ENCODE measurements at places on chromosomes 4 and X.

DNA sequence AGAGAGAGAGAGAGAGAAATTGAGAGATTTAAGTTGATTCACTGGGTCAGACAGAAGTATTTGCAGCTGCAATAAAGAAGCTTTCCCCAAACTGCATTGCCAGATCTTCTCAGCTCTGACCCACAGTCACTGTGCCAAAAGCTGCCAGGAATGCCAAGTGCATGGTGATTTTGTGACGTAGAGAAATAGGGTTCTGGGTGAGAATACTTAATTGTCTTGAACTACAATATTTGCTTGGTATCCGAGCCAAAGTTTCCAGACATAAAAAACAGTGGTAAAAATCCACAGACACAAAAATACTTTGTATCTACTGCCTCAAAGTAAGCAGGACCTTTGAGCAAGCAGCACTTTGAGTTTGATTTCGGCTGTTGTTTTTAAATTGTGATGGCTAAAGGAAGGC, 331.1 kb downstream of the GRID2 start:
- no peak overlapping the region for H3K27ac ChIP-seq
- no peak overlapping the region for H3K4me3 ChIP-seq

DNA sequence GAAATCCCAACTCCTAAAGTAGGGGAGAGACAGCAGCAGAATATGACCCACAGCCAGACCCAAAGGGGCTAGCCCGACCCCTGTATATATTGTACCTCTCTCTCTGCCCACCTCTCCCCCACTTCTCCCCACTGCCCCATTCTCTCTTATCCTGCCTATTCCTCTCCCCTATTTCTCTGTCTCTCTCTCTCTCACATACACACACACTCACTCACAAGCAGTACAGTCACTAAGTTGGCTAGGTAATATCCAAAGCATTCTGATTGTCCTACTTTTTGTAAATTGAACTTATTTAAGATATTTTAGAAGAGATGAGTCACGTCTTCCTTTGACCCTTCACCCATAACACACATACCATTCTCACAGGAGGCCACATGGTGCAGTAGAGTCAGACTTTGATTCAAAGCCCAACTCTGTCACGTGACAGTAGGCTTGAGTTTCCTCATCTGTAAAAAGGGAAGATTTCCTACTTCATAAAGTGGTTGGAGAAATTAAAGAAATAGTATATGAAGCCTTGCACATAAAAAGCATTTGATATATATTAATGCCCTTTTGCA, 29.5 kb downstream of the SRPX2 start:
- no peaks in the 10 kb centered on the region for H3K27me3 ChIP-seq
- no peaks in the 10 kb centered on the region for H3K36me3 ChIP-seq
- no peak for DNase-seq
- no peak overlapping the region for H3K4me3 ChIP-seq
- H3K27ac ChIP-seq, result no peak overlapping the region

GRCh38 chr4:82623121-82623683, 61.4 kb upstream of the TMEM150C start:
- no peak for DNase-seq
- peaks cover 2% of the 10 kb centered on the region for H3K4me1 ChIP-seq
- no peak overlapping the region for H3K4me3 ChIP-seq
- H3K27ac ChIP-seq, result no peak overlapping the region
- H3K27me3 ChIP-seq, result no peaks in the 10 kb centered on the region

DNA sequence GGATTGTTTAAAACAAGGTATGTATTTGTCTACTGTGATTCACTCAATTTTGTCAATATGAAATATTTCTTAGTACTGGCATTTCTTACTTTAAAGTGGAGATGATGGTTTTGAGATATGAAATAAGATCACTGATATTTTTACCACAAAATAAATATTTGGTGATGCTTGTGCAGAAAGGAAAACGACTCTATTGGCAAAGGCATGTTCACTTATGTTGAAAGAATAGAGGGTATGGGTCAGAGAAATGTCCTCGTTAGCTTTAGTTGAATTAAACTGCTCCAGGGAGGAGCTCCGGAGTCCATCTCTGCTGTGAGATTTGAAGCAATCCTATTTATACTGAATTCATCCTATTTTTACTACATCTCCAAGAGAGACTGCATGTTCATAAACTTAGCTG, 84.2 kb downstream of the SH3BGRL start:
- no peaks in the 10 kb centered on the region for H3K36me3 ChIP-seq
- no peaks in the 10 kb centered on the region for H3K4me1 ChIP-seq
- H3K27me3 ChIP-seq, result no peaks in the 10 kb centered on the region
- H3K27ac ChIP-seq, result no peak overlapping the region

GRCh38 chrX:7759830-7760229, 83.1 kb upstream of the VCX start:
- H3K27ac ChIP-seq, result no peak overlapping the region
- no peak for DNase-seq
- H3K27me3 ChIP-seq, result no peaks in the 10 kb centered on the region
- no peaks in the 10 kb centered on the region for H3K4me1 ChIP-seq
- no peaks in the 10 kb centered on the region for H3K36me3 ChIP-seq
- no peak overlapping the region for H3K4me3 ChIP-seq

DNA sequence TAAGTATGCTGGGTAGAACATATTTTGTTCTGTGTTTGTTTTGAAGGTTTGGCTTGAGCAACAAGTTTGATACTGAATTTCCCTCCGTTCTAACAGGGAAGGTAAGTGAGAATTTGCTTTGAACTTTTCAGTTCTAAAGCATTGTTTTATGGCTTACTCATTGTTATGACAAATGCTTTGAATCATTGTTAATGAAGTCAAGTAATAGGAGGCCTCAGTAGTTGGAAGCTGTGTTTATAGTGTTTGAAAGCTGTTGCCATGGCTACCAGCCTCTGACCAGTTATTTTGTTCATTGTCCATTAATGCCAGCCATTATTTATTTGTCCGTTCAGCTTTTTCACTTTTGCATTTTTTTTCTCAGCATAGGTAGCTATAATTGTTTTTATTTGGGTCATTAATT, 14.4 kb downstream of the CHIC1 start:
- H3K27me3 ChIP-seq, result no peaks in the 10 kb centered on the region
- H3K27ac ChIP-seq, result no peak overlapping the region
- no peaks in the 10 kb centered on the region for H3K36me3 ChIP-seq
- no peak overlapping the region for H3K4me3 ChIP-seq

DNA sequence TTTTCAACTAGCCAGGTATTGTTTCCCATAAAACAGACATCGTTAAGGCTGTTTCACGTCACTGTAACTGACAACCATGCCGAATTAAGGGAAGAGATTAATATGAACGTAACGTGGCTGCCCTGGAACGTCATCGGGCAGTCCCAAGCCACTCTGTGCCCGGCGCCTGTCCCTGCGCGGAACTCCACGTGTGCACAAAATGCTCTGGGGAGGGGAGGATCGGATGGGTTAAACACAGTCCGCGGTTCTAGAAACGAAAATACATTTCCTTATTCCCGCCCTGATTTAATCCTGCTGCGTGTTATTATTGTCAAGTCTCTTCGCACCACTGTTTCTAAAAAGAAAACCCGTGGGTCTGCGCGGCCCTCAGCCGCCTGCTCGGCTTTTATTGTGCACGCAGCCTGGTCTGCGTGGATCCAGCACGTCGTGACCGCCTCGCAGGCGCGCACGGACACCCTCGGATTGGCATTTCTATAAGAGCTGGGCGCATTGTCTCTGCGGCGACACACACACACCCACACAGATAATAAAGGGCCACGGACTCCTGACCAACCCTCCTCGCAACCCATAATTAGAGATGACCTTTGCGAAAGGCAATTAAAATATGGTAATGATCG, 69.6 kb upstream of the BCOR start:
- H3K27me3 ChIP-seq, result peaks cover 10% of the 10 kb centered on the region
- no peak overlapping the region for H3K4me3 ChIP-seq
- no peaks in the 10 kb centered on the region for H3K36me3 ChIP-seq
- DNase-seq, result no peak
- H3K4me1 ChIP-seq, result no peaks in the 10 kb centered on the region

DNA sequence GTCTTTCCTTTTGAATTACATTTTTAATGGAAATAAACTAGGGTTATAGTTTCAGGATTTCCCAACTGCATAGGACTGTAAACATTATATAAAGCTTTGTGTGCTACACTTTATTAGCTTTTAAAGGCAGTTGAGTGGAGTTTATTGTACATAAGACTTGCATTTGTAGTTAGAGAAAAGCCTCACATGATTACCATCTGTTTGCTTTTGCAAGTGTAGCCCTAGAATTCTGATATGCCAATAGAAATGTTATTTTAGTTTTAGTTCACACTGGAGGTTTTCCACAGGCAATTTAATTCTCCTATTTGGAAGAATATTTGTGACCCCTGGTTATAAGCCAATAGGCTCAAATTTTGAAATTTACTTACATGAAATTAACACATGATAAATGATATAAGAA, 41.3 kb upstream of the ANK2 start:
- H3K4me1 ChIP-seq, result no peaks in the 10 kb centered on the region
- H3K4me3 ChIP-seq, result no peak overlapping the region
- H3K36me3 ChIP-seq, result no peaks in the 10 kb centered on the region
